ENCODE measurements at places on chromosomes 1 and 21.

DNA sequence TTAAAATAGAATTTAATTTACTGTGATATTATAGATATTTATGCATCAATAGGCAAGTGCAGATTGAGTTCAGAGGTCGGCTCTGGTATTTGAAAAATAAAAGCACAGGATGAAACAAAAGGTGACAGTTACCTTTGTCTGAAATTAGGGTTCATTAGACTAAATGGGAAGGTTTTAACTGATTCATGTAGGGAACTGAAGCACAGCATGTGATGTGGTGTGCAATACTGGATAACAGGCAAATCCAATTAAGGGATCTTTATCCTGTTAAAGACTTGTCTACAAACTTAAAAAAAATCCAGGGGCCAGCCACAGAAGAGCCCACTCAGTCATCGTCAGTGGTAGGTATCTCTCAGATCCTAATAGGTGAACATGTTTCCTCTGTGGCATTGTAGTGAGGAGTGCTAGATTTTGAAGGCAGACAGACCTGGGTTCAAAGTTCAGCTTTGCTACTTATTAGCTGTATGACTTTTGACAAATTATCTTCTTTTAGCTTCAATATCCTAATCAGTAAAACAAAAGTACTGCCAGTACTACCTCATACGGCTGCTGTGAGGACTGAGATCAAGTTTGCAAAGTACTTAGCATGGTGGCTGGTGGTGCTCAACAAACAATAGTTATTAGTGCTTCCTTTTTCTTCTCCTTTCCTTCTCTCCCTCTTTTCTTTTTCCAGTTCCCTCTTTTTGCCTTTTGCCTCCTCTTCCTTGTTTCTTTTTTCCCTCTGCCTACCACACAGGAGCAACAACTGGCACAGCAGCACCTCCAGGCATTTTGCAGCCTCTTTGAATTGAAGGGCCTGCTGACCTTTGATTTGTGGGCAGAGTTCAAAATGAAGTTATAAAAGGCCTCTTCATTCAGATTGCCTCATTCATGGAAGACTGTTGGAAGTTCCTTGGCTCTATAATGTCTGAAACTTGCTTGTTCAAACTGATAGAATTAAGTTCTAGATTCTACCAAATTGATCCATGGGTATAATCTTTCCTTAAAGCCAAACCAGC, 44.9 kb upstream of the FOXD3 start:
- no peak for DNase-seq

DNA sequence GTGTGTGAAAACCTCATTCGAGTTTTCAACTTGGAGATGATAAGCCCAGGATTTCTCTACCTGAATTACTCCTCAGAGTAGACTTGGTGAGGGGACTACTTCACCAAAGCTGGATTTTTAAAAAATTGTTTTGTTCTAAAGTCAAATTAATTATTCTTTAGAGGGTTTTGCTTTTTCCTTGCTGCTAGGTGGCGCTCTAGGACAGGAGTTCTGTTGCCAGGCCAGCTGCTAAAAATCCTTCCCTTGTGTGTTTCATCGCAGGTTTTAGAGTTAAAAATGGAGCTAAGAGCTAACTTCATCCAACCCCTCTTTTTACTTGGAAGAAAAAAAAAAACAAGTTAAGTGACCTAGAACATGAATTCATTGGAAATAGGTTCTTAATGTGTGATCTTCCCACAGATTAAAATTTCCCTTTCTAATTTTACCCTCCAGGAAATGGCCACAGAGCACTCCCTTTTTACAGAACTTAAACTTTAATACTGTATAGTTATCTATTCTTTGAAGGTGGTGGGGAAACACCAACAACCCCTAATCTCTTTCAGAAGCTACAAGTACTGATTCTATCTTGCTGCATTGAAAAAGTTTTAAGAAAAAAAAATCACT, 36.7 kb upstream of the FAM163A start:
- no peak for DNase-seq

DNA sequence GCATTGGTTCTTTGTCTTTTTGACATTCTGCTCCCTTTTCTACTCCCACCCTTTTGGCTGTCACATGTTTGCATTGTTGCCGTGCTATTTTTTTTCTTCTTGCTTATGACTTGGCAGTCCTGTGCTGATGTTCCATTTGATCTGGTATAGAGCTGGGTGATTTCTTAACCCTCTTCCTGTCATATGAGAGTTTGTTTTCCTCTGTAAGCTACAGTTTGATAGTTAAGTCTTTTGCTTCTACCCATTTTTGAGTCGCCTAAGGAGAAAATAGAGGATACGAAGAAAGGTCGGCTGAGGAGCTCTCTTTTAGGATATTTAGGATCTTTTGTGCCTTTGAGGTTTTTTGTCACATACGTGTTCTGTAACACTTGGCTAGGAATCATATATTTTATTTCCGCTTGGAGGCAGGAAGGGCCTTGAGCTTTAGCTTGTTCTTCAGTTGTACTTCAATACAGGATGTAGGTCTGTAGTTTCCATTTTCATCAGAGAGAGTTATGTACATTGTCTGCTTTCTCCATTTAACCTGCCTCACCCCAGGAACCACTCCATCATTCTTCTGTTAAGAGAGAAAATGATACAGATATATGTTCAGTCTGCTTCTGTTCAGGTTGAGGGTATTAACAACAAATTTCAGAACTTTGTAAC, 150.7 kb downstream of the BACH1 start:
- DNase-seq: no peak

DNA sequence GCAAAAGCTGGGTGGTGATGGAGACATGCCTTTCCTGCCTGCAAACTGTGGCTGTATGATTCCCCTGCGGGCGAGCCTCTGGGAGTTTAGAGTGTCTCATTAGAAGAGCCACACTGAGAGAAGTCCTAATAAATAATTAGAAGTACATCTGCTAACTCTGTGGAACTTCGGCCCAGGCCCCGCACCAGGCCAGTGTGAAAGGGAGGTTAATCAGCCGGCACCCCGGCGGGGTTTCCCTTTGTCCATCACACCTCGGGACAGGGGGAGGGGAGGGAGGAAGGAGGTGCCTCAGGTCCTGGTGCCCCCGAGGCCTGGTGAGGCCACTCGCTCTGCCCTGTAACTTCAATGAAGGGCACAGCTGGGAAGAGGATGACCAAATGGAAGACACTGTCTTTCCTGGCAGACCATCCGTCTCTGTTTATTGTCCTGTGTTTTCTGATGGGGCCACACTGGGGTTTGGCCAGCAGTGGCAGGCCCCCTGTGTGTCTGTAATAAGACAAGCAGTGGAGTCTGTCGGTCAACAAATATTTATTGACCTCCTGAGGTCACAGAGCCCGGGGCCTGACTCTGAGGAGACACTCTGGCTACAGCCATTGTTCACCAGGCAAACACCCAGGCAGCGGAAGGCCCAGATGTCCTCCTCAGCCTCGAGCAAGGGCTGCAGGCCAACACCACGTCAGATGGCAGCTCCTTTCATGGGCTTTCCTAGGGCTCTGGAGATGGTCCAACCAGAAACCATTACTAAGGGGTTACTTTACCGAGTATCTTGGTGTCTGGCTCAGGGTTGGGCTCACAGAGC, 267.5 kb upstream of the RAB4A start:
- no peak for DNase-seq

DNA sequence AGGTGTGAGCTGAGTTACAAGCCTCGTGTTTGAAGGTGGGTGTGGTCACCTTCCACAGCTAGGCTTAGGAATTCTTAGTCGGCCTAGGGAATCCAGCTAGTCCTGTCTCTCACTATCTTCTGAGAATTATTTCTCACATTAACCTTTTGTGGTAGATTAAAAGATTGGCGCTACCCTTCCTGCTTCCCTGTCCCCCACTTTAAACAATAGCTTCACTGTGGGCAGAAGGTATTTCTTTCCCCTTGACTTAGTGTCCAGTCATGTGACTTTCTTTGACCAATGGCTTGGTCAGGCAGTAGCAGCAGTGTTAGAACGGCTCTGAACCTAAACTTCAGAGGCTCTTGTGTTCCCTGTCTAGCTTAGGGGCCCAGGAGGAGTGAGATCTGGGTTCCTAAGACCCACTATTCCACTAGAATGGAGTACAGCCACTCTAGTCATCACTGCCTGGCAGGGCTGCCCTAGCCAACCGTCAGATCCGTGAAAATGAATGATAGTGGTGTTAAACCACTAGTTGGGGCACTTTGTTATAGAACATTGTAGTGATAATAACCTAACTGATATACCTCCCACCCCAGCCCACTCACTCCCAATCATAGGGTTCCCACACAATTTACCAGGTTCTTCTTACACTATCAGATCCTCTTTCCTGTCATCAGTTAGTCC, 13.9 kb upstream of the C1orf141 start:
- DNase-seq: no peak
